Epithelial cell of proximal tubule (primary cell): ENCODE measurements at places on chromosomes 12 and 14.

GRCh38 chr12:115421796-115422709 lies 738.1 kb upstream of the TBX3 start:
- no peak for DNase-seq

GRCh38 chr12:113180333-113180732 lies 4.9 kb downstream of the DDX54 start:
- no peak for DNase-seq

- no peak for DNase-seq
Observed at GRCh38 chr12:67280572-67280971, 11.4 kb downstream of the CAND1 start.

- no peak for DNase-seq
Observed at GRCh38 chr14:106442857-106443256, 916.5 kb downstream of the TMEM121 start.

DNA sequence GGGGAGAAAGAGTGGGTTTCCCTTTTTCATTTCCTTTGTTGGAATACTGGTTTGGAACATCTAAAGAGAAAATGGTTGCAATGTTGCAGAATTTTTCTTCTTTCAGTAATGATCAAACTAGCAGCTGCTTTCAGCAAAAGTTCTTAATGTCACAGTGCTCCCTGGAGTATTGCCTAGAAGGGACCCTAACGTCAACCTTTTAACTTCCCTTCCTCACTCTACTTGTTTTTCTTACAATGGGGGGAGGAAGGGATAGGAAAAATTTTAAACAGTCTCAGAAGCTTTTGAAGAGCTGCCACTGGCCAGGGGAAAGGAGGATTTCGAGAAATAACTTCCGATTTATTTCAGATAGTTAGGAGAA lies 521.8 kb downstream of the MED13L start:
- no peak for DNase-seq

DNA sequence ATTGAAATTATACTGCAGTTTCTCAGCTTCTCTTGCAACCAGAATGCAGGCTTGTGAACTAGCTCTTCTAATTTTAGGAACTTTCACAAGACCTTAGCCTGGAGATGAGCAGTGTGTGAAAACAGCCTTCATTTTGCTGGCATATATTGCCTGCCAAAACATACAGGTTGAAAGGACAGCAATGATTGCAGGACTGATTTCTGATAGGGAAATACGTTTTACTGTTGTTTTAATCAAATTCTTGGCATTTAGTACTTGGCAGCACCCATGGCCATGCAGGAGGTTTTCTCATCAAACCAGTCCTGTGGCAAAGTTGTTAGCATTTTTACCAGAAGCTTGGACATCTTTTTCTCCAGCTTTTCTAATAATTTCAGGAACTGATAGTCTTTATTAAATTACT lies 91.9 kb upstream of the MUCL1 start:
- no peak for DNase-seq

- DNase-seq, result no peak
Observed at GRCh38 chr12:9051158-9051550, 61.8 kb downstream of the KLRG1 start.

- no peak for DNase-seq
Observed at GRCh38 chr14:72714094-72714493, 179.8 kb downstream of the DPF3 start.

GRCh38 chr12:47817272-47818006 lies 2.3 kb downstream of the HDAC7 start:
- no peak for DNase-seq

DNA sequence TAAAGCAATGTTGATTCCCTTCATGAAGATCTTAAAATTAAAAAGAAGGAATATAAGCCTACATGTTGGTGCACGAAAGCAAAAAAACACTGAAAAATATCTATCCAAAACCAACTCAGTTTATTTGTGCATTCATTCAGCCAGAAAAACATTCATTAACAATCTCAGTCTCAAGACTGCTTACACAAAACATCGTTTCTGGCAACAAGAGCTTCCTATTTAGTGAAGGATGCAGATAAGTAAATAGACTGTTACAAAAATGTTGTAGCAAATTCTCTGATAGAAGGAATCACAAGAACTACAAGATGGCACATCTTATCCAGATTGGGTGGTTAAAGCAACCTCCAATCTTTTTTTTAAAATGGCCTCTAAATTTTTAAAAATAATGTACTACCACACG lies 69.7 kb upstream of the DCN start:
- no peak for DNase-seq

- no peak for DNase-seq
Observed at GRCh38 chr14:69240527-69241173, 19.3 kb upstream of the GALNT16 start.

GRCh38 chr12:23771240-23771949 lies 178.1 kb downstream of the SOX5 start:
- no peak for DNase-seq

DNA sequence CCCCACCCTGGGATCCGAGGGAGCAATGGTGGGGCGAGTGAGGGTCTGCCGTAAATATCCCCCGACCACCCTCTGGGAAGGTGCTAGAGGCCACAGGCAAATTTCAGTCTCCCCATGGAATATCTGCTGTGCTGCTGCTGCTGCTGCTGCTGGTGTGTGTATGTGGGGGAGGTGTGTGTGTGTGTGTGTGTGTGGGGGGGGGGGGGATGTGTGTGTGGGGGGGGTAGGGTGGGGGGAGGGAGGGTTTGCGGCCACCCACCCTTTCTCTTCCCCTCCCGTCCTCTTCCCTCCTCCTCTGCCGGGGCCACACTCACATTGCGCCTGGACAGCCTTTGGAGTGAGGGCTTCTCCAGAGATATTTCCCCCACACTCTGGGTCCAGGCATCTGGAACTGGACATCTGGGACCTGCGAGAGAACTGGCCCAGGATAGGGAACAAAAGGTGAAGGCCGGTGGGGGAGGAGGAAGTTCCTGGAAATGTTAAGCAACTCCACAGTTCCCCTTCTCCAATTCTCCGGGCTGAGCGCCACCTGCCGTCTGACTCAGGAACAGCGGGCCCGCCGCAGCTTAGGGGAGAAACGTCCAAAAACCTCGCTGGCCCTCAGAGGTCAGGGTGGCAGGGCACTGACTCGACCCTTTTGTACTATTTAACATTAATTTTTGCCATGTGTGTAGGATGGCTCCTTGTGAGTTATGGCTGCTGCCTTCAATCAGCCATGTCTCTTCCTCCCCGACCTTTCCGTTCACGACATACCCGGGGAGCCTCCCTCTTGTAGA lies at the start of gene C1RL:
C1RL (minus strand) TSS at position 419 of the 776 bp plus-strand sequence; CDS start at position 385, 34 bp downstream.
- peak; percentile 52 for DNase-seq

GRCh38 chr14:35940291-35940690 lies 114.2 kb downstream of the BRMS1L start:
- DNase-seq, result no peak

- DNase-seq, result no peak
Observed at GRCh38 chr14:68757618-68758081, 35.2 kb downstream of the ZFP36L1 start.
